ENCODE measurements at places on chromosomes 2 and 18.

GRCh38 chr18:78561757-78562510, 417.7 kb upstream of the SALL3 start:
- DNase-seq, result no peak

DNA sequence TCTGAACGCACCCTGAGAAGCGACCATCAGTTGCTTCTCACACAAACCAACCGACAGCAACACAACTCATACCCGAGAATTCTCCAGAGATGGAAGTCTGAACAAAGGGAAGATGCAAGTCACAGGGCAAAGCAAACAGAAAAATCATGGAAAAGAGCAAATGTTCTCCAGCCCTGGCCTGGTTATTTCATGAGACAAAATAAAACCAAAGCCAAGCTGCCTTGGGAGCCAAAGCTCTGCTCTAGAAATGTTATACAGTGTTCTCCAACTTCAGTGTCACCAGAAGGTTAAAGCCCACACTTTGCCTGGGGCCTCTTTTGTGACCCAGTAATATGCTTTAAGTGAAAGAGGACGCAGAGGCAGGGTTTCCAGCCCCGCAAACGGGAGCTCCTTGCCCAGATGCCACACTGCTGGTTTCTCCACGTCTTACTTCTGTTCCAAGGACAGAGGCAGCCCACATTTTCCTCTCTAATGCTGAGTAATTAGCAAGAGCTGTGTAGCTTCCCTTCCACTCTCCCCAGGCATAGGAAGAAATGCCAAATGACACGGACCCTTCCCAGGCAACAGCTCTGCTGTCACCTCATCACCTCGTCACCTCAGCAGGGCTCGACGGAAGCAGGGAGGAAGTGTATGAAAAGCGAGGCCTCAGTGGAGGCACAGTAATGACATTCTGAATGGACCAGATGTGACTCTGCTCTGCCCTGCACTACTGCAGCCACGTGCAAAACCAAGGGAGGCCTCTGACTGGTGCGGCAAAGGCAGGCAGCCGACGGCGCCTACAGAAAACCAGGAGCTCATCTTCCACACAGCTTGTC, 64.7 kb downstream of the FBXO15 start:
- no peak for DNase-seq

DNA sequence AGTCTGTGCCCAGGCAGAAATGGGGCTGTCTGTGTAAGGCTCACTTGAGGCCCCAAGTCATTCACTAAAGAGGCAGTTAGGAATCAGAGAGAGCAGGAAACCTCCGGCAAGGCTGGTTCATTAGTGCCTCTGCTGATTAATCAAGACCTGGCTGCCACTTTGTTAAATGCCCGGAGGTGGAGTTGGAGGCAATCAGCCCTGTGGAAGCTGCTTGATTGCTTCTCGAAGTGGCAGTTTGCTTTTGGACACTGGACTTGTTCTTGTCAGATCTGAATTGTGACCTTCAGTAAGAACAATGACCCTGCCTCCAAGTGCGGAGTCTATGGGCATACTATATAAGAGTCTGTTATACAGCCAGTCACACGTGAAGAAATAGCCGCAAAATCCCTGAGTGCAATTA, 183.9 kb upstream of the LINC00305 start:
- no peak for DNase-seq

DNA sequence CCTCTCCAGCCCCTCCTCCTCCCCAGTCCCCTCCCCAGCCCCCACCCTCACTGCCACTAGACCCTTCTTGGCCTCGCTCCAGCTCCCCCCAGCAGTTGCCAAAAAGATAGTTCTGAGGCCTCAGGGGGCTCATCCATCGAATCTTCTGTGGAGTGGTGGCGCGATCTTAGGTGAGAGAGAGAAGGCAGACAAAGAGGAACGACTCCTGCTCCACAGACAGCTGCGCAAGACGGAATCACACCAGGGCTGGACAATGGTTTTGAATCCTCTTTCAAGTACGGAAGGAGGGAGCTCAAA, 68.1 kb downstream of the LAMA3 start:
- no peak for DNase-seq

DNA sequence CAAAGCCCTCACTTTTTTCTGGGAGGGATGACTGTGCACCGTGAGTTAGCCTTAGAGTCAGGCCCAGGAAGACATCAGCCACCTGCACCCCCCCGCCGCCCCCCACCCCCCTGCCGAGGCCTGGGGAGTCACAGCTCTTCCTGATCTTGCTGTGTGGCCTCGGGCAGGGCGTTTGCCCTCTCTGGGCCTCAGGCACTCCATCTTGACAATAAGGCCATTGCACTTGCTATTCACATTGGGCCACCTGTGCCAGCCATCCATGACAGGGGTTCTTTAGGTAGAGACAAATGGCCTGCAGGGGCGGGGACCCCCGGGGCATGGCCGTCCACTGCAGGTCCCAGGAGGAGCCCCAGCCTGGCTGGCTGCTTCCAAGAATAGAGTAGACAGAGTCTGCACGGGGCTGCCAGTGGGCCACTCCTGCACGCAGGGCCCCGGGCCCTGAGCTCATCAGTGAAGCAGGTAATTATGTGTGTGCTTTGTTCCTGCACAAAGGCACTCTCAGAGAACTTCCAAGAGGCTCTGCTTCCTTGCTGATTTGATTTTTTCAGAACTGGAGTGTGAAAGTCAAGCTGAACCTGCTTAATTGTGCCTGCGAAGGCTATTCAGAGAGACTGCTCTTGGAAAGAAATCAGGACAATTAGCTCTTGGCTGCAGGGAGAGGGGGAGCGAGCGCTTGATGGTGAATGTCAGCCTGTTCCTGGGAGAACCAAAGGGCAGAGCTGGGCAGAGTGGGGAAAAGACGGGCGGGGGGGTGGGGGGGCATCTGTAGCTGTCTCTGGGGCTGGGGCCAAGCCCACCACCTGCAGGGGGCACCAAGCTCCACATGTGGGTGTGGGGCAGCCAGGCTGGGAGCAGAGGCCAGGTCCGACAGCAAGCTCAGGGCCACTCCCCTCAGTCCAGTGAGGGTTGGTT, 40.3 kb downstream of the RRM2 start:
- no peak for DNase-seq

GRCh38 chr2:59589881-59590280, 963.6 kb downstream of the BCL11A start:
- DNase-seq, result no peak

DNA sequence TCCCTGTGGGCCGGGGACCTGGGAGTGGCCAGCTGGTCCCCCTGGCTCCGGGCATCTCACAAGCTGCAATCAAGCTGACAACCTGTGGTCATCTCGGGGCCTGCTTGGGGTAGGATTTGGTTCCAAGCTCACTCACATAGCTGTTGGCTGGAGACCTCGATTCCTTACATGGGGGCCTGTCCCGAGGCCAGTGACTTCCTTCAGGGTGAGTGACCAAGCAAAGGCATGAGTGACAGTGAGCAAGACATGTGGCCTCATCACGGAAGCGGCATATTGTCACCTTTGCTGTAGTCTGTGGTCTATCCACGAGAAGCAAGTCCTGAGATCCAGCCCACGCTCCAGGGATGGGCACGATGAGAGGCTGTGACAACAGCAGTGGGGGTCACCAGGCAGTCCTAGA, 131.4 kb upstream of the ID2 start:
- no peak for DNase-seq

GRCh38 chr2:77664491-77664890, 142.3 kb upstream of the LRRTM4 start:
- no peak for DNase-seq

GRCh38 chr2:33144243-33144642, 197.5 kb downstream of the LTBP1 start:
- peak; percentile 85 for DNase-seq

- DNase-seq, result no peak
These were observed 62.8 kb downstream of the CYB5A start for GRCh38 chr18:74229005-74229404.

DNA sequence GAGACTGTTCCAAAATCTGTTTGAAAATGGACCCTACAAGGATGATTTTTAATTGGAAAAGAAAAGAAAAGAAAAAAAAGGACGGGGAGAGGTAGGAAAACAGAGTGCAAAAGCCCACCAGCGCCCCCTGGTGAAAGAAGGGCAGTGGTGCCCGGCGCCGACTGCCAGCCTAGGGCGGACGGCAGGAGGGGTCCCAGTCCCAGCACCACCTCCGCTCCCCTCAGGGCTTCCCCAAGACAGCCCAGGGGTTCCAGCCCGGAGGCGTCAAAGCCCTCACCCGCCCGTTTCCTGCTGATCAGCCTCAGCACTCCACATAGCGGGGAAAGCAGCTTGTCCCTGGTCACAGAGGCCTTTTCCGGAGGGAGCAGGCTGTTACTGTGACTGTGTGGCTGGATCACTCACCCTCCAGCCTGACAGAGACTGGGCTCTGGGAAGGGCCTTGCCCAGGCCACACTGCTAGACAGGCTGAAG, 213.9 kb downstream of the TFCP2L1 start:
- peak; percentile 59 for DNase-seq

GRCh38 chr18:13813271-13813849, 10.6 kb upstream of the MC5R start:
- peak; percentile 68 for DNase-seq

DNA sequence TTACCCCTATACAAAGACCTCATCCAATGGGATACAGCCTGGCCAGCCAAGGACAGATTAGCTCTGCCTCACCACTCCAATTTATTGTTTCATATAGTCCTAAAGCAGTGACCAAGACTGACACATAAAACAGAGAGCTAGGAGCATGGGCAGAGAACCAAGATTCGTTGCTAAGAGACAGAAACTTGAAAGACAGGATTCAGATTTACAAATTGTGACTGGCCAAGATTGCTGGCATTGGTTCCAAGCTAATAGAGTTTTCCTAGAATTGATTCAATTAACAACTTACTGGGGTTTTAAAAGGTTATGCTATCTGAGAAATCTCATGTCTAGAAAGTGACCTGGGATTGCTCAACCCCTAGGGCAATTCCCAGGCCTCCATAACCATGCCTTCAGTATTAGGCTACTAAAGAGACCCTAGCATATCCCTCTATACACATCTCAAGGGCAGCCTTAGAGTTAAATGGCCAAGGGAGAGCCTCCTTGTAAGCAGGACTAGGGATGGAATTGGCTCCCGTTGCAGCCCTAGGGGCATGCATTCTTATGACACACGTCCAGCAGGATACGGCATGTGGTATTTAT, 75.6 kb downstream of the ICOS start:
- no peak for DNase-seq

- DNase-seq, result peak; percentile 60
These were observed 7.1 kb upstream of the SOS1 start for GRCh38 chr2:39127973-39128372.

GRCh38 chr2:127776122-127776780, 34.7 kb downstream of the WDR33 start:
- no peak for DNase-seq

- no peak for DNase-seq
These were observed 113.0 kb downstream of the DPP4 start for GRCh38 chr2:161961061-161961460.

GRCh38 chr18:80167931-80168330, 58.9 kb downstream of the ADNP2 start:
- no peak for DNase-seq

GRCh38 chr2:100868083-100868482, 48.1 kb downstream of the NPAS2 start:
- DNase-seq, result no peak

GRCh38 chr2:144694456-144694855, 174.5 kb upstream of the ZEB2 start:
- DNase-seq, result no peak

GRCh38 chr2:213932-214693, 49.7 kb downstream of the SH3YL1 start:
- no peak for DNase-seq

DNA sequence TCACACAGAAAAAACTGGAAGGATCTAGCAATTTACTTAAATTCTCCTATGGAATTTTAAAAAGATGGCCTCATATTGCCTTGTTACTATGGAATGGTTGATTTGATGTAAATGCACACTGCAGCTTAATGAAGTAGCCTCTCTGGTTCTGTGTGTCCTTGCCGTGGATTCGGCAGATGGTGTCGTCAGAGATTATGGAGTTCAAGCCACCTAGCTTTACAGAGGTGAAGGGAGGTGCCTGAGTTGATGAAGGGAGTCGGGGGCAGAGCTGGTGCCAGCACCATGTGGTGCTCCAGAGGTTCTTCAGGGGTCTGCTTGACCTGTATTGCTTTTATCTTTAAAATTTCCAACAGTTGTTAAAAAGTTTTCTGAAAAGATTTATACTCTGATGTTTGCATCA, 48.8 kb downstream of the ASAP2 start:
- DNase-seq, result no peak

GRCh38 chr2:44063033-44063432, 67.2 kb upstream of the LRPPRC start:
- DNase-seq, result no peak

DNA sequence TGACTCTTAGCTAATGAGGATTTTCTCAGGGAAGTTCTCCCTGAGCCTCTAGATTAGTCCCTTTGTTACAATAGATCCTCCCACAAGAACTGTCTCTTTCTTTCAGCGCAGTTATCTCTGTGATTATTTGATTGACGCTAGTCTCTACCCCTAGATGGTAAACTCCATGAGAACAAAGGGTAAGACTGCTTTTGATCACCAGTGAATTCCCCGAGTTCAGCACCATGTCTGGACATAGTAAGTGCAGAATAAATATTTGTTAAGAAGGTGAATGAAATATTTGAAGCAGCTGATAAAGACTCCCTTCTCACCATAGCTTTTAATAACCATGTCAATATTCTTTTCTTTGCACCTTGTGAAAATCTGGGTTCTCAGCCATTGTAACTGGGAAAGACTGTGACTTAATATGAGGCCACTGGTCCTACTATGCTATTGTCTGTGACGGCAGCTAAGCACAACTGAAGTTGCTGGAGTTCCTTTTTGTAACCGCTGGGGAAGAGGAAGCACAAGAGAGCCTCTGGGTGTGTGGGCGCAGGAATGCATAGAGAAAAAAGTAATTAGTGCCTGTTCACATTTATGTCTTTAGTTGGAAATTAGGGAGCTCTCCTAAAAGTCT, 214.7 kb downstream of the TGIF1 start:
- DNase-seq, result no peak

DNA sequence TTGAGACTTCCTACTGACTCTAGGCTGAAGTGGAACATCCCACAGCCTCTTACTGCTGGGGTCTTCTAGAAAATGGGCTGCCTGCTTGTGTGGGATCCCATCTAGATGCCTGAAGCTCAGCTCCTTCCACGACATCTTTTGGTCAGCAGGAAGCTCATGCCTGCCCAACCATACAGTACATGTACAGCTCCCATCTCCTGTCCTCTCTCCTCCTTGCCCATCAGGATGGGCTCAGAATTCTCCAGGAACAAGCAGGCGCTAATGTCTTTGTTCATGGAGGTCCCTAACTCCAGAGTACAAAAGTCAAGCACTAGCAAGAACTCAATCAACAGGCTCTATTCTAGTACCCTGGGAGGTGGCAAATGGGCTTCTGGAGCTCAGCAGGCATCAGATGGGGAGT, 31.7 kb upstream of the GPR17 start:
- DNase-seq, result no peak

- peak; percentile 5 for DNase-seq
These were observed 9.6 kb downstream of the SERPINB2 start for GRCh38 chr18:63897072-63897471.

- DNase-seq, result no peak
These were observed 30.6 kb upstream of the CHN1 start for GRCh38 chr2:175035806-175036205.

- no peak for DNase-seq
These were observed 297.1 kb upstream of the RBMS1 start for GRCh38 chr2:160790738-160791137.

Data from fibroblast of the aortic adventitia (primary cell).